ENCODE measurements at places on chromosomes 16 and 17.

- no peaks in the 10 kb centered on the region for H3K4me1 ChIP-seq
- DNase-seq, result peak; percentile 25
- H3K27ac ChIP-seq, result no peak overlapping the region
Measured at GRCh38 chr17:28916302-28916934, 13.5 kb upstream of the DHRS13 start.

DNA sequence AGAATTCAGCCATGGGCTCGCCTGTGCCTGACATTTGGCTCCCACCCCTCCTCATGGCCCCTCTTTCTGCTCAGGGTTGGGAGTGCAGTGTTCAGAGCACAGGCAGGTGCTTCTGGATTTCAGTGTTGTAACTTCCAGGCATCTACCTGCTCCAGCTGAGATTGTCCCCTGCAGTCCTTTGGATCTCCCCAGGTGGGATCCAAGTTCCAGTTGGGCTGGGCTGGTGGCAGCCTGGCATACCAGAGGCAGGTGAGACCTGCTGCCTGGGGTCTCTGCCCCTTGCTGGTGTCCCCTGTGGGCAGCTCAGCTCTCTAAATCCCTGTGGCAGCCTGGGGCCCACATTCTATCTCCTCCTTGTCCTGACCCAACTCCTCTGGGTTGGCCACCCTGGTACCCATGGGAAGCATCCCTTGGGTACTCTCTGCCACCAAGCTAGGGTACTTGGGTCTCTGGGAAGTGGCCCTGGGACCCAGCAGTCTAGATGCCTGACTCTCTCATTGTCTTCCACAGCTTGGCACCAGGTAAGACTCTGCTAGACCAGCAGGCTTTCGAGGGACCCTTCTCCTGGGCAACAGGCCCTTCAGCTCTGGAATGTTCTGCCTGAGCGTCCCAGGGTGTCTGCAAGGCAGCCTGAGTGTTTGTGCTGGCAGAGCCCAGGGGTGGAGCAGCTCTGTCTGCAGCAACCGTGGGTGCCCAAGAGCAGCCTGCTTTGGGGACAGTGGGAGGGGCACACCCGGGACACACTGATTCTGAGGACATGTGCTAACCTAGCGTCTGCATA lies 42.5 kb downstream of the DNAH17 start:
- no peak for DNase-seq
- peaks cover 11% of the 10 kb centered on the region for H3K27me3 ChIP-seq
- H3K4me3 ChIP-seq, result no peak overlapping the region
- no peaks in the 10 kb centered on the region for H3K36me3 ChIP-seq

GRCh38 chr16:79835194-79835593 lies 234.7 kb upstream of the MAF start:
- no peak for DNase-seq
- no peaks in the 10 kb centered on the region for H3K4me1 ChIP-seq
- no peaks in the 10 kb centered on the region for H3K36me3 ChIP-seq
- no peak overlapping the region for H3K27ac ChIP-seq
- no peak overlapping the region for H3K4me3 ChIP-seq
- H3K27me3 ChIP-seq, result no peaks in the 10 kb centered on the region

GRCh38 chr16:10242916-10243315 lies 60.7 kb upstream of the GRIN2A start:
- H3K4me3 ChIP-seq, result no peak overlapping the region
- H3K27me3 ChIP-seq, result no peaks in the 10 kb centered on the region
- H3K27ac ChIP-seq, result no peak overlapping the region
- H3K36me3 ChIP-seq, result no peaks in the 10 kb centered on the region
- no peaks in the 10 kb centered on the region for H3K4me1 ChIP-seq

DNA sequence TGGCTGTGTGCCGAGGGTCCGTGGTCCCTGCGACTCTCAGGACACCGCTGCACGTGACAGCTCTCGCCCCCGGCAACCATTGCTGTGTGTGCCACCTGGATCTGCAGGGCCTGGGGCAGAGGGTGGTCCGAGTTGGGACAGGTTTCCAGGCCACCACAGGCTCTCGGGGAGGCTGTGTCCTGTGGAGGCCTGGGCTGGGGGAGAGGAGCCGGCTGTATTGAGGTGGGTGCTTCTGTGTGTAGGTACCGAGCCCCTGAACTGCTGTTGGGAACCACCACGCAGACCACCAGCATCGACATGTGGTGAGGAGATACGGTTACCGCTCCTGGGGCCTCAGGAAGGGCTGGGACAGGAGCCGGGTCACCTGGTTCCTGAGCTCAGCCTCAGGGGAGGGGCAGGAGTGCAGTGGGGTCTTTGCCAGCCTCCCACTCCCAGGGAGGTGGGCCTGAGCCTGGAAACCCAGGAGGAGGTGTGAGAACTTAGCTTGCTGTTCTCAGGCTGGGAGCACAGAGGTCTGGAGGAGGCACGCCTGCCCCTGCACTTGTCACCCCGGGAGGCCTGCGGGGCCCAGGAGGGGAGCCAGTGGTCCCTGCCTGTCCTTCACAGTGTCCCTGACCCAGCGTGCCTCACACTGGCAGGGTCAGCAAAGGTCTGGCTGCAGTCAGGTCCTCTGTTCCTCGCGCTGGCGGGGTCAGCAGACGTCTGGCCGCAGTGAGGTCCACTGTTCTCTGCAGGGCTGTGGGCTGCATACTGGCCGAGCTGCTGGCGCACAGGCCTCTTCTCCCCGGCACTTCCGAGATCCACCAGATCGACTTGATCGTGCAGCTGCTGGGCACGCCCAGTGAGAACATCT lies 7.3 kb downstream of the SPATA2L start:
- H3K27me3 ChIP-seq, result no peaks in the 10 kb centered on the region
- peaks cover 5% of the 10 kb centered on the region for H3K4me1 ChIP-seq
- peaks cover 45% of the 10 kb centered on the region for H3K36me3 ChIP-seq

GRCh38 chr17:6166492-6167179 lies 96.5 kb downstream of the WSCD1 start:
- no peaks in the 10 kb centered on the region for H3K36me3 ChIP-seq
- H3K4me3 ChIP-seq, result no peak overlapping the region
- no peak for DNase-seq
- H3K27me3 ChIP-seq, result no peaks in the 10 kb centered on the region
- H3K27ac ChIP-seq, result no peak overlapping the region

GRCh38 chr16:79013930-79014660 lies 586.4 kb downstream of the MAF start:
- H3K27ac ChIP-seq, result no peak overlapping the region
- H3K27me3 ChIP-seq, result no peaks in the 10 kb centered on the region
- no peaks in the 10 kb centered on the region for H3K36me3 ChIP-seq
- H3K4me1 ChIP-seq, result no peaks in the 10 kb centered on the region
- no peak overlapping the region for H3K4me3 ChIP-seq

GRCh38 chr17:5770441-5771270 lies 186.3 kb upstream of the NLRP1 start:
- no peak overlapping the region for H3K27ac ChIP-seq
- H3K27me3 ChIP-seq, result no peaks in the 10 kb centered on the region
- H3K4me3 ChIP-seq, result no peak overlapping the region
- H3K4me1 ChIP-seq, result no peaks in the 10 kb centered on the region

DNA sequence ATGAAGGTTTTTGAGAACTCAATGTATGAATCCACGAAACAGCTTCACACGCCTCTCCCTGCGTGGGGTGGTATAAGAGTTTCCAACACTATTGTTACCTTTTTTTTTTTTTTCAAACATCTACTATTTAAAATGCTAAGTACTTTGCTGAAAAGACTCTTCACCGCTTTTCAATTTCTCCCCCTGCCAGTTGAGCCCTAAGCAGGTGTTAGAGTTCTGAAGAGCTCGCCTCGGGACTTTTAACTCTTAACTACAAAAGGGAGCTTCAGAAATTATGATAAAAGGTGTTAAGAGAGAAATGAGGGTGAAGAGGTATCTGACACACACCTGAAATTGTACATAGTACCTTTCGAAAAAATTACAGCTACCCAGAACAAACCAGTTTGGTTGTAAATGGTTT lies 20.9 kb upstream of the PSMD7 start:
- H3K27me3 ChIP-seq, result no peaks in the 10 kb centered on the region
- no peaks in the 10 kb centered on the region for H3K4me1 ChIP-seq
- H3K4me3 ChIP-seq, result no peak overlapping the region
- no peaks in the 10 kb centered on the region for H3K36me3 ChIP-seq

DNA sequence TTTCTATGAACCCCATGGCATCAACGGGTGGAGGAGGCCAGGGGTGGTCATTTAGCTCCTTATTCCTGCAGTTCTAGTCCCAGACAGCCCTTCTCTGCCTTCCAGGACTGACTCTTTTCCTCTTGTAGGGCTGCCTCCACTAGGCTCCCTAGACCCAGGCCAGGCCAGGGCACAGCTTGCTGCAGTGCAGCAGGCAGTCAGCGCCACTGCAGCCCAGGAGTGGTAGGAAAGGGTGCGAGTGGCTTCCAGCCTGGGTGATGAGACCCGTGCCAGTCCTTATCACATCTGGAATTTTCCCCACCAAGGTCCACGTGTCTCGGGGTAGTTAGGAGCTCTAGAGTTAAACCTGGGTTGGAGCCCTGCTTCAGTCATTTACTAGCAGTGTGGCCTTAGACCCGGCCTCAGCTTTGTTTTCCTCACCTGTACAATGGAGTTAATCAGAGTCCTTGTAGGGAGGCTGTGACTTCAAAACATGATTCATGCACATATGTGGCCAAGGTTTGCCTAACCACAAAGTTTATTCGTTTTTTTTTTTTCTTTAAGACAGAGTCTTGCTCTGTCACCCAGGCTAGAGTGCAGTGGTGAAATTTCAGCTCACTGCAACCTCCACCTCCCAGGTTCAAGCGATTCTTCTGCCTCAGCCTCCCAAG lies 4.7 kb downstream of the SLC5A11 start:
- peak; percentile 31 for DNase-seq
- H3K27me3 ChIP-seq, result no peaks in the 10 kb centered on the region
- no peak overlapping the region for H3K4me3 ChIP-seq
- H3K36me3 ChIP-seq, result no peaks in the 10 kb centered on the region
- H3K4me1 ChIP-seq, result peaks cover 10% of the 10 kb centered on the region

- H3K4me1 ChIP-seq, result no peaks in the 10 kb centered on the region
- no peaks in the 10 kb centered on the region for H3K27me3 ChIP-seq
- no peak overlapping the region for H3K27ac ChIP-seq
- DNase-seq, result no peak
- no peaks in the 10 kb centered on the region for H3K36me3 ChIP-seq
Measured at GRCh38 chr17:70208080-70208794, 38.9 kb downstream of the KCNJ2 start.

- H3K4me3 ChIP-seq, result no peak overlapping the region
- H3K27ac ChIP-seq, result no peak overlapping the region
- peaks cover 2% of the 10 kb centered on the region for H3K4me1 ChIP-seq
- H3K27me3 ChIP-seq, result no peaks in the 10 kb centered on the region
- DNase-seq, result no peak
Measured at GRCh38 chr17:63099425-63099824, 133.4 kb downstream of the TANC2 start.

DNA sequence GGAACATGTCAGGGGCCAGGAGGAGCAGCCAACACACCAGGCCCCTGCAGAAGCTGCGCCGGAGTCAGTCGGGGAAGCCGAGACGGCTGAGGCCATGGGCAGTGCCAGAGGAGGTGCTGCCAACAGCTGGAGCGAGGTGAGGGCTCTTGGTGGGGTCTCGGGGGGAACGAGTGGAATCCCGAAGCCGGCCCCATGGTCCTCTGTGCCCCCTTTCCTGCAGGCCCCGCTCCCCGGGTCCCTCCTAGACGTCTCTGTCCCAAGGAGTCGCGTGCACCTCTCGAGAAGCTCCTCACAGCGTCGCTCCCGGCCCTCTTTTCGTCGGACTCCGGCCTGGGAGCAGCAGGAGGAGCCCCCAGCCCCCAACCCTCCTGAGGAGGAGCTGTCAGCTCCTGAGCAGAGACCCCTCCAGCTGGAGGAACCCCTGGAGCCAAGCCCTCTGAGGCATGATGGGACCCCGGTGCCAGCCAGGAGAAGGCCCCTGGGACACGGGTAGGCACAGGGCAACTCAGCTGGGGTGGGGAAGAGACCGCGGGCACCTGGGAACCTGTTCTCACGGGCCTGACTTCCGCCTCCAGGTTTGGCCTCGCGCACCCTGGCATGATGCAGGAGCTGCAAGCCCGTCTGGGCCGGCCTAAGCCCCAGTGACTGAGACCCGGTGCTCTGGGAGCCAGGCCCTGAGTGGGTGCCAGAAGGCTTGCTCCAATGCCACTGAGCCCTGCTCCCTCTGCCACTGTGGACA lies 3.6 kb downstream of the APOBR start:
- H3K4me3 ChIP-seq, result no peak overlapping the region
- peaks cover 7% of the 10 kb centered on the region for H3K27me3 ChIP-seq
- H3K36me3 ChIP-seq, result no peaks in the 10 kb centered on the region
- no peak for DNase-seq
- no peak overlapping the region for H3K27ac ChIP-seq

- H3K4me3 ChIP-seq, result no peak overlapping the region
- H3K4me1 ChIP-seq, result no peaks in the 10 kb centered on the region
- H3K27ac ChIP-seq, result no peak overlapping the region
- DNase-seq, result no peak
- H3K27me3 ChIP-seq, result no peaks in the 10 kb centered on the region
Measured at GRCh38 chr17:61986898-61987297, 59.1 kb upstream of the INTS2 start.

DNA sequence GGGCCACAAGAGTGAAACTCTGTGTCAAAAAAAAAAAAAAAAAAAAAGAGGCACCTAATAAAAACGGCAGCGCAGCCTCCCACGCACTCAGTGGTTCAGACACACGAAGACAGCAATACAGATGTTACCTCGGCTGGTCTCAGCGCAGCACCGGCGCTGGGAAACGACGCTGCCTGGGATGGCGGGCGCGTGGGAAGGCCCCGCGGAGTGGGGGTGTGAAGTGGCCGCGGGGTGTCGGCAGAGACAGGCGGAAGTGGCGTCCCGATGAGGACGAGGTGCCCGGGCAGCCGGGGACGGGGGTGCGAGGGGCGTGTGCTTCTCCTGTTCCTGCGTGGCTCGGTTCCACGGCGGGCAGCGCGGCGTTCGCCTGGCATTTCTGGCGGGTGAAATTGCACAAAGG lies 179.4 kb downstream of the BANP start:
- DNase-seq, result no peak
- H3K27ac ChIP-seq, result no peak overlapping the region
- no peak overlapping the region for H3K4me3 ChIP-seq
- H3K36me3 ChIP-seq, result no peaks in the 10 kb centered on the region
- H3K4me1 ChIP-seq, result no peaks in the 10 kb centered on the region

DNA sequence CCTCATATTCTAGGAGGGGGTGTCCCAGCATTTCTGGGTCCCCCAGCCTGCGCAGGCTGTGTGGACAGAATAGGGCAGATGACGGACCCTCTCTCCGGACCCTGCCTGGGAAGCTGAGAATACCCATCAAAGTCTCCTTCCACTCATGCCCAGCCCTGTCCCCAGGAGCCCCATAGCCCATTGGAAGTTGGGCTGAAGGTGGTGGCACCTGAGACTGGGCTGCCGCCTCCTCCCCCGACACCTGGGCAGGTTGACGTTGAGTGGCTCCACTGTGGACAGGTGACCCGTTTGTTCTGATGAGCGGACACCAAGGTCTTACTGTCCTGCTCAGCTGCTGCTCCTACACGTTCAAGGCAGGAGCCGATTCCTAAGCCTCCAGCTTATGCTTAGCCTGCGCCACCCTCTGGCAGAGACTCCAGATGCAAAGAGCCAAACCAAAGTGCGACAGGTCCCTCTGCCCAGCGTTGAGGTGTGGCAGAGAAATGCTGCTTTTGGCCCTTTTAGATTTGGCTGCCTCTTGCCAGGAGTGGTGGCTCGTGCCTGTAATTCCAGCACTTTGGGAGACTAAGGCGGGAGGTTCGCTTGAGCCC lies 11.6 kb downstream of the STH start:
- no peaks in the 10 kb centered on the region for H3K27me3 ChIP-seq
- no peak overlapping the region for H3K27ac ChIP-seq
- peaks cover 10% of the 10 kb centered on the region for H3K4me1 ChIP-seq

GRCh38 chr16:50889746-50890145 lies 147.9 kb downstream of the CYLD start:
- no peaks in the 10 kb centered on the region for H3K36me3 ChIP-seq

- H3K36me3 ChIP-seq, result no peaks in the 10 kb centered on the region
- H3K27ac ChIP-seq, result no peak overlapping the region
- no peak overlapping the region for H3K4me3 ChIP-seq
- H3K4me1 ChIP-seq, result no peaks in the 10 kb centered on the region
- DNase-seq, result no peak
Measured at GRCh38 chr17:11720816-11721215, 122.5 kb downstream of the DNAH9 start.
